MM.1S (cell line): ENCODE measurements at places on chromosomes 16 and 17.

GRCh38 chr17:68707031-68707430, 105.9 kb upstream of the FAM20A start:
- DNase-seq = no peak

DNA sequence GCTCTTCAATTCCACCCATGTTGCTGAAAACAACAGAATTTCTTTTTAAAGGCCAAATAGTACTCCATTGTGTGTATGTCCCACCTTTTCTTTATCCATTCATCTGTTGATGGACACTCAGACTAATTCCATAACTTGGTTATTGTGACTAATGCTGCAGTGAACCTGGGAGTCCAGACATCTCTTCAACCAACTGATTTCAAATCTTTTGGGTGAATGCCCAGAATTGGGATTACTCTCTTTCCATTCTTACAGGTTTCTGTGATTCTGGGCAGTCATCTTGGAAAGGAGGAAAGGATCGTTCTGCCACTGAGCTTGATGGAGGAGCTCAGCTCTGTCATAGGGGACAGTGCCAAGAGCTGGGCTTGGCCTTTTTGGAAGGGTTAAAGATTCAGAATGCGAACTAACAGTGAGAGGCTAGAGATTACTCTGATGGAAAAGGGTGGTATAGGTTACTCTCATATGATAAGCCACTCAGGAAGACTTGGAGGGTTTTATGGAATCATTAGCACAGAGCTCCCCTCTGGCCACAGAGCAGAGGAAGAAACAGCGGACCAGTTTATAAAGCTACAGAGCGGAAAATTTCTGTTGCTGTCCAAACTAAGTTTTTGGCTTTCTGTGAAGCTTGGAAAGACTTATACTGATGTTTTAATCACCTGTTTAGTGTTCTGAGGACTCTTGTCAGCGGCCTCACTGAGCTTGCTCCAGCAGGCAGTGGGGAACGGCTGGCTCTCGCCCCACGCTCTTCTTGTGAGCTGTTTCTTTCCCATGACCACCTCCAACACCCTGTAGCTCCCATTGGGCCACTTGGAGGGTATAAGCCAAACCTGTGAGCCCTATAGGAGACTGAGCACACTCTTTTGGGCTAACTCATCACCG, 48.3 kb downstream of the HIC1 start:
- no peak for DNase-seq

- DNase-seq = no peak
Observed at GRCh38 chr16:83579436-83579835, 228.3 kb upstream of the HSBP1 start.

- DNase-seq = no peak
Observed at GRCh38 chr16:64343061-64343819, 778.6 kb downstream of the CDH11 start.

- DNase-seq = no peak
Observed at GRCh38 chr17:4740584-4740983, 856 bp upstream of the CXCL16 start.

GRCh38 chr17:2106308-2106955, 51.5 kb downstream of the HIC1 start:
- DNase-seq = no peak

DNA sequence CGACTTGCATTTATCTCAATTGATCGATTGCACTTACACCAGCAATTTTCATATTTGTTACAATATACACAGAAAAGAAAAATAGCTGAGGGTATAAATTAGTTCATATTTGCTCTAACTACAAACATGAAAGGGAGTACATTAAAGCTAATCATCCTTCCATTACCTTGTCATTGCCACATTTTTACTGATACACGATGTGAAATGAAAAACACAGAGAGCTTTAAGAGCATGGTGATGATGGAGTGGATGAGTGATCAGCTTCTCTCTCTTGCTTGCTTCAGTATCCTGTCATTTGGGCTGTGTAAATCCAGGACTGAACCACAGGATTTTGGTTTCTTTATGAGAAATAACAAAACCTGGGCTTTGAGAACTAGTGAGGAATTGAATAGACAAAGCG, 1207.5 kb upstream of the GOT2 start:
- no peak for DNase-seq
